ENCODE measurements at places on chromosomes 6 and 20. TPM values are rescaled to one million over a fixed set of nuclear protein-coding genes. Genes with fewer than 3 reads are reported as not detected.
A peak's percentile ranks its signal among the peaks of the same experiment; 100 is the strongest.

DNA sequence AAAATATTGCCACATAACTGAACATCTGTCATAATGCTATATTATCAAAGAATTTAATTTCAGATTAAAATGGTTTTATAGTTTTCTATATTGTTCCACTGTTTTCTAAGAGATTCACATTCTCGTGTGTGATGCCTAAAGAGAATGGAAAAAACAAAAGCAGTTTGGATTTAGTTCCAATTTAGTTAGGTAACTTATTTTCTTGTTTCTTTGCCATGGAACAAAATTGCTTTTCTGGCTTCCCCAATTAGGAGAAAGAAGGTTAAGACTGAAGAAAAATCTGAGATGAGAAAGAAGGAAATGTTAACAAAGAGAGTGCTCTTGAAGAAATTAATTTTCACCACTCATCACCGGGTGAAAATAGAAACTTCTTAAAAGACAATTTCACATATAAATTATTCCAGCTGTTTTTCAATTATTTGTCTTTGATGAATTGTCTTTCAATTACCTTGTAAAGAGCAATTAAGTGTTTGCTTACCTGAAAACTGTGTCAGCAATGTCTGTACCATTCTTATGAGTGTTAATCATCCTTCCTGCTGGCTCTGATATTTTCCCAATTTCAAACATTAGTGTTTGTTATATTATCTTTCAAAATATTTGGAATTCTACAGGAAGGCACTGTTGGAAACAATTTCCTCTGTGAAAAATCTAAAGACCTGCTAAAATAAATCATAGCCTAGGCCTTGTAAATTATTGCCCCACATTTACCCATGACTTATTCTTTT, 19.5 kb downstream of the PHACTR2 start:
- DNase-seq = no peak

GRCh38 chr20:53141201-53142050, 169.3 kb downstream of the TSHZ2 start:
- DNase-seq = peak; percentile 13

DNA sequence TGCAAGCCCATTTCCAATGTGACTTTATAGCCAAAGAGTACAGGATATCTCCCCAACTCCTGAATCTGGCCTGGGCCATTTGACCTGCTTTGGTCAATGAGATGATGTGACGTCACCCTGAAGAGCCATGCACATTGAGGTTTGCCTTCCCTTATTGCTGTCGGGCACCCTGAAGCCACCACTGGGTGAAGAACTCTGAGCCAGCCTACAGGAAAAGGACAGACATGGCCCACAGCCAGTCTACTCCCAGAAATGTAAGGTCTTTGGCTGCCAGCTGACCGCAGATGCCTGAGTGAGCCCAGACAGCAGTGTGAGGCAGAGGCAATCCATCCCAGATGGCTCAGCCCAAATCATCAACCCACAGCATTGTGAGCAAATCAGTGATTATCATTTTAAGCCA, 3.7 kb upstream of the SYNDIG1 start:
- DNase-seq = peak; percentile 71

DNA sequence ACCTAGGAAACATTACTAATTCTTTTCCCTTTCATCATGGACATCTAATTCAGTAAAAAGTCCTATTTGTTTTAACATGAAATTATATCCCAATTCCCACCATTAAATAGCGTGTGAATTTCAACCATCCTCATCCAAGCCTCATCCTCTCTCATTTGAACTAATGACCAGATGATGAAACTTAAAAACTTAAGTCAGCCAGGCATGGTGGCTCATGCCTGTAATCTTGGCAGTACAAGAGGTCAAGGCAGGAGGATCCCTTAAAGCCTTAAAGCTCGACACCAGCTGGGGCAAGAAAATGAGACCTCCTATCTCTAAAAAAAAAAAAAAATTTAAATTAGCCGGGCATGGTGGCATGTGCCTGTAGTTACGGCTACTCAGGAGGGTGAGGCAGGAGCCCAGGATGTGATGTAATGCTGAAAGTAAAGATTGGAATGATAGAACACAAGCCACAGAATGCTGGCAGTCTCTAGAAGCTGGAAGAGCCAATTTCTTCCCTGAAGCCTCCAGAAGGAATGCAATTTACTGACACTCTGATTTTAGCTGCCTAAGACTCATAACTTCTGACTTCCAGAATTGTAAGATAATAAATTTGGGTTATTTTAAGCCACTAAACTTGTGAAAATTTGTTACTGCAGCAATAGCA, 27.1 kb upstream of the HAO1 start:
- peak; percentile 16 for DNase-seq

- DNase-seq = no peak
These were observed 38.6 kb downstream of the PDYN start for GRCh38 chr20:1955217-1955616.

MAPK13 gene
- total RNA-seq = 0.46 TPM

Data from A172 (cell line).